ENCODE measurements at places on chromosomes 1 and 21. TPM values are rescaled to one million over a fixed set of nuclear protein-coding genes. Genes with fewer than 3 reads are reported as not detected.

NES gene
- total RNA-seq = 6.8 TPM

- peak; percentile 76 for DNase-seq
These were observed 700 bp upstream of the KMO start for GRCh38 chr1:241531195-241532161.

DNA sequence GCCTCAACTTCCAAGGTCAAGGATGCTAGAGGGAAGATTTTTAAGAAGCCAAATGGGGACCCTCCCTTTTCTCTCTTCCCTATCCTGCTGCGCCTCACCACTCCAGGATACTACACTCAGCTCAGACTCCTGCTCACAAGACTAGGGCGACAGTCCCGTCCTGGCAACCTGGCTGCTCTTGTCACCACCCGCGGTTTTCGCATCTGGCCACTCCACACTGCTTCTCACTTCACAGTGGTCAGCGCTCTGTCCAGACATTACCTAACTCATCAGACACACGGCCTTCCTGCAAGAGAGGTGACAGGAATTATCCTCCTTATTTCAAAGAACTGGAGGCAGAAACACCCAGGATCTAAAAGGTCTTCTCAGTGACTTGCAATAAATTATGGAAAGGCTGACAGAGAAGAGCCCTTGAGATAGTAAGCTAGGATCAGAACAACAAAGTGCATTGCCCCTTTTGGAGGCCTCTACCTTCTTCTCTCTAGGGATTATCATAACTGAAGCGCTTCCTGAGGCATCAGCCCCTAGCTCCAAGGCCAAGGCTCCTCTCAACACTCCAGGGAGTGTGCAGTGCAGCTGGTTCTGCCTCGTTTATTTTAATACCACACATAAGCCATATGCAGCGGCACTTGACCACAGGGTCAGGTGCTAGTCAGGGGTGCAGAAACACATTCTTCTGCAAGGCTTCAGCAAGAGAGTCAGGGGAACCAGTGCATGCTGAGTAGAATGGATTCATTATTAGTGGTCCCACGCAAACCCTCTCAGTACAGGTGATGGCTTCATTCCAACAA lies 41.9 kb downstream of the ASTN1 start:
- no peak for DNase-seq

DNA sequence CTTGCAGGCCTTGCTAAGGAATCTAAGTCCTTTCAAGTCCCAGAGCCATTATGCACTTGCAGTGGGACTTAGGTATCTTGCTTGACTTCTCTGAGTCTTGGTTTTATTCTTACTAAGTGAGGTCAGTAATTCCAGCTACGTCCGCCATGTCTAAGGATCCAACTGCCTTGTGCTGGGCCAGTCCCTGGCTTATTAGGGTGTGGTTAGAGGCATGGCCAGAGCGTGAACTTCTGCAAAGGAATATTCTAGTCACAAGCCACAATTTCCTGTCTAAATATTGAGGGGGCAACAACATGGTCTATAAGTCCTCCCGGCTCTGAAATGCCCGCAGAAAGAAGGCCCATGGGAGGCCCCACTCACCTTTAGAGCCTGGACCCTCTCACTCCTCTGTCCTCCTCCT lies 82.9 kb downstream of the TMEM53 start:
- no peak for DNase-seq

- no peak for DNase-seq
These were observed 474.5 kb upstream of the BEND5 start for GRCh38 chr1:49251019-49251784.

- no peak for DNase-seq
These were observed 26.3 kb downstream of the ATP2B4 start for GRCh38 chr1:203652724-203653461.

DNA sequence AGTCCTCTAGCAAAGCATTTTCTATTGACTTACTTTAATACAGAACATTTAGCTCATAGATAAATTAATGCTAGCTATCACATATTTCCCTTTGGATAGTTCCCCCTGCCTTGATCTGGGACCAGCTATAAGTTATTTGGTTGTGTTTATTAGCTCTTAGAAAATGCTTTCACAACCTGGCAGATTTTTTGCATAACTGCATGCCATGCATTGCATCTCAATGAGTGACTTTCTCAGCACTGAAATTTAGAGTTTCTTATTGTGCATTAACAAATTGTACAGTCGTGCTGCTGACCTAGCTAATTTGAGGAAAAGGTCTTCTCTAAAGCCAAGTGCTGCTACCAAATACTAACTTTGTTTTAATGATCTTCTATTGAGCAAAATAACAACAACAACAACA lies 164.8 kb downstream of the PLPPR5 start:
- no peak for DNase-seq

DNA sequence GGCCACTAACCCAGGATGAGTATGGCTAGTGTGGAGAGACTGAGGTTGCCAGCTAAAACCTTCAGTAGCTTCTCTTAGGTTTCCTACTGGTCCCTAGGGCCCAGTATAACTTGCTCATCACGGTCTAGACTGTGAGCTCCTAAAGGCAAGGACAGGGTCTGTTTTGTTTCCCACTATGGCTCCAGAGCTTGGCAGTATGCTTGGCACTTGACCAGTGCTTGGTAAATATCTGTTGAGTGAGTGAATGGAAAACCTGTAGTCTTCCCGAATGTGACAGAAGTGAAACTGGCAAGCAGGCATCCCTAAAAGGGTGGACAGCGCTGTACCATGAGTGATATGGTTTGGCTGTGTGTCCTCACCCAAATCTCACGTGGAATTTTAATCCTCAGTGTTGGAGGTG lies 13.1 kb upstream of the PARS2 start:
- no peak for DNase-seq

DNA sequence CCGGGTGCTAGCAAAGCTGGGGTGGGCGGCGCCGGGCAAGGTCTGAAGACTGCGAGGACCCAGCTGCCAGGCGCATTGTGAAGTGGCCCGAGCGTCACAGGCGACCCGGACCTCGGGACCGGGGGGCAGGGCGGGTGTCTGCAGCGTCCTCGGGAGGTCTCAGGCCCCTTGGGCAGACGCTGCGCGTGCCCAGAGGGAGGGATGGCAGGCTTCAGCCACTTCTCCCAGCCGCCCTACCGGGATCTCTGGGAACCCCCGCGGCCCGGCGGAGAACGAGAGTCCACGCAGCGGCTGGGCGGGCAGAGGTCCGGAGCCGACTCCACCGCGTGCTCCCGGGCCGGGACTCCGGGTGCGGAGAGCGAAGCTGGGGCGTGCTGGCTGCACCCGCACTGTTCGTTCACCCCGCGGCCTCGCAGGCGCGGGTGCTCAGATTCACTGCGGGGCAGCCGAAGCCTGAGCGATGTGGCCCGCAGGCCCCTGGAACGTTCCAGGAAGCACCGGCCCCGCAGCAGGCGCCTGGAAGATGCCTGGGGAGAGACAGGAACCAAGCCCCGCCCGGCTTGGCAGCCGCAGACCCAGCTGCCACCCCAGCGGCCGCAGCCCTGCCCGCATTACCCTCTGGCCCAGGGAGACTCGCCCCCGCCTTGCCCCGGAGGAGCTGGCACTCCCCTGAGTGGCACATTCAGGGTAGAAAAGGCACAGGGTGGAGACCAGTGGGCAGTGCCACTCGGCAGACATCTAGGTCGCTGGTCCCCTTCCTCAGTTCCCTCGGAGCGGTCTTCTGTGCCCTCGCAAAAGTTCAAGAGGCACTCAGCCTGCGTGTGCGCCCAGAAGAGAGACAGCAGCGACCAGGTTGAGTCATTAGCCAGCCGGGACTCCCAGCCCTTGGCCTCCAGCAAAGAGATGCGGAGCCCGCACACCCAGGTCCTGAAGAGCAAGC lies at the start of gene CCDC185:
CCDC185 (plus strand) TSS at position 141 of the 940 bp plus-strand sequence; CDS start at position 202, 61 bp downstream.
- DNase-seq = peak; percentile 51

- DNase-seq = no peak
These were observed 24.8 kb downstream of the ADGRB2 start for GRCh38 chr1:31739346-31739745.

DMBX1 gene
- total RNA-seq = 0.79 TPM

DNA sequence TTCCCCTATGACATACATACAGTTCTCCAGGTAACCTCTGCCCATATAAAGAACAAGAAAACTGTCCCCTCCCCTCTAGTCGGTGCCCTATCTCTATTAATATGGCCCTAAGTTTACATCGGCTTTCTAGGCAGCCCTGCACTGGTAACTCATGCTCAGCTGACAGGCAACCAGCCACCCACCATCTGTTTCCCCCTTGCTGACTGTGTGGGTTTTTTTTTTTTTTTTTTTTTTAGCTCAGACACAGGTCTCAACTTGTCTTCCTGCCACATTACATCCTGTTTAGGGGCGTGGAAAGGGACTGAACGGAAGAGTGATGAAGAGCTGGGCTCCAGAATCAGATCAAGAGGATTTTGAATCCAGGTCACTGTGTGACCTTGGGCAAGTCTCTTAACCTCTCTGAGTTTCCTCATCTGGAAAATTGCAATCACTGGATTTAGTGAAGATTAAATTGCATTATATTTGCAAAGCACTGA lies 14.0 kb downstream of the LAPTM5 start:
- no peak for DNase-seq

S100A9 gene
- total RNA-seq = 4.3 TPM

DNA sequence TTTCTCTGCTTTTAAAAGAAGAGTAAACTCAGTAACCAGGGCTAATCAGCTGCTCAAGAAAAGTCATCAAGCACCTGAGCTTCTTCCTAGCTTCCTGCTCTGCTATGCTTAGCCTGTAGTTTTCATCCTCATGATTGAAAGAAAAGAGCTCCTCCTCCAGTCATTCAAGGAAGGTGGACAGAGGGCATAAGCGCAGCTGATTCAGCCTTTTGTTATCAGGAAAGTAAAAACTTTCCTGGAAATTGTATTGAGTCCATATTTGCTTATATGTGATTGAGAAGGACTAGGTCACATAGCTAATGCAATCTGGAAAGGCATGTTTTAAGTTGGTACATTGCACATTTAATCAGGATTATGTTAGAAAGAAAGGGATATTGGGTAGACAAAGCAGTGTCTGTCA lies 8.5 kb upstream of the BACH1 start:
- no peak for DNase-seq

KCNJ10 gene
- not detected for total RNA-seq

SF3B4 gene
- total RNA-seq = 50.8 TPM

- no peak for DNase-seq
These were observed 16.9 kb upstream of the DMRTB1 start for GRCh38 chr1:53442299-53442698.

SEC22B gene
- 25.1 TPM for total RNA-seq

CELA3A gene
- total RNA-seq = not detected

- no peak for DNase-seq
These were observed 18.1 kb downstream of the SAMSN1 start for GRCh38 chr21:14527696-14528652.

DNA sequence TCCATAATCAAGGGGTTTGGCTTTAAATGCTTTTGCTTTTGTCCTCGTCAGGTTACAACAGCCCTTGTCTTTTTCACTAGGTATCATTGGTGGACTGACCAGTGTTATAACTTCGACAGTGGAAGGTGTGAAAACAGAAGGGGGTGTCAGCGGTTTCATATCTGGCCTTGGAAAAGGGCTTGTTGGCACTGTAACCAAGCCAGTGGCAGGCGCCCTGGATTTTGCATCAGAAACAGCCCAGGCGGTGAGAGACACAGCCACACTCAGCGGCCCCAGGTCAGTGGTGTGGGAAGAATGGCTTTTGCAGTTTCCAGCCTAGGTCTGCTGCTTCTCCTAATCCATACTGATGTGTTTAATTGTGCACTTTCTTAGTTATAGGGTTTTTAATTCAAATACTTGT lies 157.9 kb downstream of the DHRS3 start:
- DNase-seq = no peak

DNA sequence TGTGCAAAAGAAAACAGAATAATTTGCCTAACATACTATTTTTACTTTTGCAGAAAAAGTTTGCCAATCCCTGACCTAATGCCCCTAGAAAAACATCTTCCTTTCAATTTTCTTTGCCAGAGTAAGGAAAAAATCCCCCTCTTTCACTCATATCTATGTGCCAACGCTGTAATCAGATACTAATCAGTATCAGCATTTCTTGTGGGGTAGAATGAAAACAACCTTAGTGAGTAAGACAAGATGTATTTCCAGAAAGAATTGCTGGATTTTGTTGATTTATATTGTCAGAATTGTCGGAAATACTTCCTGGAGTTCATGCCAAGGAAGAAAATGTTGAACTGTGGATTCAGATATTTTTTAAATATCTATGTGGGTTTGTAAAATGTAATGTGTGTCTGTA lies 1893.8 kb downstream of the NCAM2 start:
- DNase-seq = no peak

DNA sequence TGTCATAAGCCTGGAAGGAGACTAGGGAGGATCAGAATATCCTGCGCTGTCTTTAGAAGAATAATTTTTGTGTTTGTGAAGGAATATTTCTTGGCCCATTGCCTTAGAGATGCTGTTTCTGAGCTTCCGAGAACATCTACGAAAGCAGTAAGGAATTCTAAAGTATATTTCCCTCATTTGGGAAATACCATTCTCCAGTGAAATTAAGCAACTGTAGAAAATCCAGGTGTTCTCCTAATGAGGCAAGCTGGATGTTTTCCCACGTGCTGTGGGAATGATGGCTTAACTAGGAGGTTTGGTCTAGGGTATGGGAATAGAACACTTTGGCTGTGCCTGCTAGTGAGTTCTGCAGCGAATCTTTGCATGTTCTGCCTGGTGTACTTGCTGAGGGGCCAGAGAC lies 168.9 kb upstream of the KIAA0040 start:
- DNase-seq = no peak

DNA sequence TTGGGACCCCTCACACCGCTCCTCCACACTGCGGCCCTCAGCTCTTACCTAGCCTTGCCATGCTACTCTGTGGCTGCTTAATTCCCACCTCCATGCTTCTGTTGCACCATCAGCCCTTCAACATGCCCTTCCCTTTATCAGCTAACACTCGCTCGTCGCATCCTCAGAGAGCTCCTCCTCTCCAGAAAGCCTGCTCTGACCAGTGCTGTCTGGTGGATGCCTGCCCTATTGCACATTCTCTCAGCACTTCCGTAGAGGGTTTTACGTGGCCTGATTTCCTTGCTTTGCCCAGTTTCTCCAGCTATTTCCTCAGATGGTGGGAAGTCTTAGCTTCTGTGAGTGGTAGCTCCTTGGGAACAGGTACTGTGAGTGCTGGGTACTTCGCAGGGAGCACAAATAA lies 10.3 kb upstream of the LAD1 start:
- no peak for DNase-seq

LHX8 gene
- not detected for total RNA-seq

- DNase-seq = no peak
These were observed 6.5 kb downstream of the PADI4 start for GRCh38 chr1:17314491-17314971.

Measured in PC-9 (cell line).